Activated CD8-positive, alpha-beta memory T cell treated with anti-CD3 and anti-CD28 coated beads, Interleukin-2, amount 10 ng/mL, durations not matched to agents 7 days and 5 days (primary cell): ENCODE measurements at places on chromosomes 5 and 9.

GRCh38 chr9:137720571-137721110 is 101.8 kb downstream of the EHMT1 start:
- no peak for DNase-seq

DNA sequence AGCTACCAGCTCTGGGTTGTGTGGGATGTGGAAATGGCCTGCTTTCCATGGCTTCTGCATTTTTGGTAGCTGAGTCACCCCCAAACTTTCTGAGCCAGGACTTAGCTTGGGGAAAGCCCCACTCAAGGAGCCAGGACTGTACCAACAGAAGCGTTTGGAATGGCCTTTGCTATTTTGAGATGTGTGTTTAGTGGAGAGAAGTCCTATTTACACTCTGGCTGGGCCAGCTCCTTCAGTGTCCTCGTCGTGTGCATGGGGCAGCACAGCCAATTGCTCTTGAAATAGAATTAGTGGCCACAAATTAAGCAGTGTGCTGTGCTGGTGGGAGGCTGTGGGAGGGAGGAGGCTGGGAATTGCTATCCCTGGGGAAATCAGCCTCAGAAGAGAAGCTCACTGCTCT is 51.6 kb downstream of the ENTREP1 start:
- DNase-seq, result no peak

DNA sequence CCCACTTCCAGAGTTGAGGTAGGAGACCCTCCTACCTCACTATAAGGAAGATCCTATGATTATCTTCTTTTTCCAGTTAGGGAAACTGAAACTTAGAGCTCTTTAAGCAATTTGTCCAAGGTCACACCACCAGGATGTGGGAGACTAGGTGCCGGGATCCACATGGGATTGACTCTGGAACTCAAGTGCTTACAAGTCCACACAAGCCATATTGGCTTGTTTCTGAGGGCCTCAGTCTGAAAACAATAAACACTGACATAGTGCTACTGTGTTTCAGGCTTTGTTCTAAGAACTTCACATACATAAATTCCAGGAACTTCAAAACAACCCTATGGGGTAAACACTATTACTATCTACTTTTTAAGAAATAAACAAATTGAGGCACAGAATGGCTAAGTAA is 481.3 kb downstream of the ZSWIM6 start:
- no peak for DNase-seq

GRCh38 chr5:153498516-153498915 is 8.0 kb downstream of the GRIA1 start:
- no peak for DNase-seq

- no peak for DNase-seq
These were observed 8.6 kb downstream of the C9orf72 start for GRCh38 chr9:27564670-27565069.

- DNase-seq, result no peak
These were observed 291.1 kb upstream of the TUT7 start for GRCh38 chr9:86645303-86645702.

DNA sequence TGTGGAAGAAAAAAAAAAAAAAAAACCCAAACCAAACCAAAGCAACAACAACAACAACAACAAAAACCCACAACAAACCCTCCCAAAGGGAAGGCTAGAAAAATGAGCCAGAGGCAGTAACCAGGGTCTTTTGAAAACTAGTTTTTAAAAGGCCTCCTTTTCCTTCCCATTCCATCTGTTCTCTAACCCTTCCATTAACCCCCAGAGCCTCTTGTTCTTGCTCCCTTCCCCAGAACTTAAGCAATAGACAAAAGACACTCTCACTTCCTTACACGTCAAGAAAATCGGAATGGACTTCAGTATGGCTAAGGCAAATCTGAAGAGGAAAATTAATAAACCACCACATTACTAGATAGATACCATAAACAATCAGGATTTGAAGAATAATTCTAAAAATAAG is 292.8 kb downstream of the ARL15 start:
- DNase-seq, result no peak

DNA sequence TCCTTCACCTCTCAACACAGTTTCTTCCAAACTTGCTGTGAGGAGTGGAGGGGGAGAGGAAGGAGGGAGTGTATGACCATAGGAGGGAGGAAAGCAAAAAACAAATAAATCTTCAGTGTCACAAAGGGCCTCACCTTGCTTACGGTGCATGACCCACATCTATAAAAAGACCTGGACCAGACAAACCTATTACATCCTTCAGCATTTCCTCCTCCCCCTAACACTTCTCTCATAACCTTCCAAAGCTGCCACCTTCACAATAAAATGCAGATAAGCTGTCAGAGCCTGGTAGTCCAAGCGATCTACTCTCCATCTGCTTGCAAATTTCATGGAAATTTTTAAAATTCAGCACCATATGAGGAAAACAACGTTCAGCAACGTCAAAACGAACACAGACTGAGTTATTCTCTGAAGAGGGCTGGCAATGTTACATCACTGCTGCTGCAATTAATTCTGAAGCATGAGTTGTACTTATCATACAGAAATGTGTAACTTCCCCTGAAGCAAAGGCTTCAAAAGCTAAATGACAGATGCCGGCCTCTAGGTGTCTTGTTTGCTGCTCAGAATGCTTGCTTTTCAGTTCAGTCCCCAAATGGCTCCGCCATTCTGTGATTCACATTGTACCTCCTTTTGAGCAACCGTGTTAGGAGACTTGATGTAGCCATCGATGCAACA is 62.9 kb downstream of the EFNA5 start:
- no peak for DNase-seq

- DNase-seq, result no peak
These were observed 662.0 kb downstream of the TLR4 start for GRCh38 chr9:118366228-118366627.

GRCh38 chr9:18173923-18174322 is 300.0 kb upstream of the ADAMTSL1 start:
- DNase-seq, result no peak

GRCh38 chr5:15137414-15137813 is 265.8 kb upstream of the ANKH start:
- no peak for DNase-seq

- no peak for DNase-seq
These were observed 73.1 kb downstream of the HSPA4 start for GRCh38 chr5:133124891-133125290.

DNA sequence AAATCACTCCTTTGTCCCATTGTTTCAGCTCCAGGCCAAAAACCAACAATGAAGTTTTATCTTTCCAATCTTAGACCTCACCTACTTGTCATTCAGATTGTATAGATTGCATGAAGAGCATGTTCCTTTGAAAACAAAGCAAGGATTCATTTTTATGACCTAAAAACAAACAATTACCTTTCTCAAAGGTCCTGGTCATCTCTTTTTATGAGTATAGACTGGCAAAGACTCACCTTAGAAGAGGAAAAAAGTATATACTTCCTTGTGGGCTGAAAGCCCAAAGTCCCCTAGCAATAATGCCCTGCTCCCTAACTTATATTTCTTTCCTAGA is 28.4 kb upstream of the TLE1 start:
- no peak for DNase-seq

DNA sequence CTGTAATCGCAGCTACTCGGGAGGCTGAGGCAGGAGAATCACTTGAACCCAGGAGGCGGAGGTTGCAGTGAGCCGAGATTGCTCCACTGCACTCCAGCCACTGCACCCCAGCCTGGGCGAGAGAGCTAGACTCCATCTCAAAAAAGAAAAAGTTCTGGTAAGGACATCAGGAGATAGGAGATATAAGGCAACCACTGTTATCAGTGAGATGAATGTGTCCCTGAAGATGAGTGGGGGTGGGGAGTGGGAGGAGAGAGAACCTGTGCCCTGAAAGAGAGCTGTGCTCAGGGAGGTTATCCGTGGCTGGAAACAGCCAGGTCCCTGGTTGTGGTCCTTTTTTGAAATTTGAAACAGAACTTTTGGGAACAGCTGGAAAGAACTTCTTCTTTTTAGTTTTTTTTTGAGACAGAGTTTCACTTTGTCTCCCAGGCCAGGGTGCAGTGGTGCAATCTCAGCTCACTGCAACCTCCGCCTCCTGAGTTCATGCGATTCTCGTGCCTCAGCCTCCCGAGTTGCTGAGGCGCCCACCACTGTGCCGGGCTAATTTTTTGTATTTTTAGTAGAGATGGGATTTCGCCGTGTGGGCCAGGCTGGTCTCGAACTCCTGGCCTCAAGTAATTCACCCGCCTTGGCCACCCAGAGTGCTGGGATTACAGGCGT is 2.6 kb downstream of the PTPA start:
- DNase-seq, result no peak

GRCh38 chr5:120405923-120406322 is 58.2 kb upstream of the PRR16 start:
- no peak for DNase-seq

GRCh38 chr5:174599992-174600391 is 124.4 kb upstream of the MSX2 start:
- DNase-seq, result no peak

GRCh38 chr9:131122158-131122557 is 3.2 kb upstream of the NUP214 start:
- DNase-seq, result no peak

GRCh38 chr5:77994943-77995342 is 218.8 kb upstream of the TBCA start:
- no peak for DNase-seq

DNA sequence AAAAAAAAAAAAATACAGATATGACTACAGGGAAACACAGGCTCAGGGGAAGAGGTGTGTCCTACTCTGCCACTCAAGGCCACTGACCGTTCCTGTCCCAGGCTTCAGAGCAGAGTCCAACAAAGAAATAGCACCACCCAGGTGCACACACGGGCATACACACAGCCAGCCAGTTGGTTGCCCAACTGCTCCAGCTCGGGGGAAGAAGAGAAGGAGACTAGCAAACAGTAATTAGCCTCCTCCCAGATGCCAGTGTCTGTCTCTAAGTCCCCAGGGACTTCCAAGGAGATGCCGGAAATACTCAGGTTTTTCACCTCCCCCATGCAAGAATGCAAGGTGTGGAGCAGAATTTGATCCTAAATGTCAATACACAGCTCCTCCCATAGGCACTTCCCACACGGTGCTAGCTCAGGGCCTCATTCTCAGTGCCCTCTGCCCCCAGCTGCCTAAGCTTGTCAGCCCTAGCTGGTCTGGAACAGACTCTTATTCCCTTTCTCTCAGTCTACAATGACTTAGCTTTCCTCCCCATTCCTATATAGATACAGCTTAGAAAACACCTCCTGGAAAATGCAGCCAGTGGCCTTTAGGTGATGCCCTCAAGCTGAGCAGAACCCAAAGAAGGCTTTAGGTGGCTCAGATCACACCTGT is 1.7 kb downstream of the MYORG start:
- no peak for DNase-seq

DNA sequence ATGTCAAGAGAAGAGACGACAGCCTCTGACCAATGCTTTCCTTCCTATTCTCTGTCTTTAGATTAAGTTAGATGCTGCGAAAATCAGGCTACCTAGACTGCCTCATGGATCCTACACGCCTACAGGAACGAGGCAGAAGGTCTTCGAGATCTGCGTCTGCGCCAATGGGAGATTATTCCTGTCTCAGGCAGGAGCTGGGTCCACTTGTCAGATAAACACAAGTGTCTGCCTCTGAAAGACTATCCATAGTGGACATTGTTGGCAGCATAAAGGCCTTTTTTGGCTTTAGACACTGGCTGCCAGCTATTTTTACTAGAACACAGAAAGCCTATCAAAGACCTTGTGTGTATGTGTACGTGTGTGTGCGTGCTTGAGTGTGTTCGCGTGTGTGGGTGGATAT is 90.9 kb upstream of the PPP1R2B start:
- DNase-seq, result no peak

DNA sequence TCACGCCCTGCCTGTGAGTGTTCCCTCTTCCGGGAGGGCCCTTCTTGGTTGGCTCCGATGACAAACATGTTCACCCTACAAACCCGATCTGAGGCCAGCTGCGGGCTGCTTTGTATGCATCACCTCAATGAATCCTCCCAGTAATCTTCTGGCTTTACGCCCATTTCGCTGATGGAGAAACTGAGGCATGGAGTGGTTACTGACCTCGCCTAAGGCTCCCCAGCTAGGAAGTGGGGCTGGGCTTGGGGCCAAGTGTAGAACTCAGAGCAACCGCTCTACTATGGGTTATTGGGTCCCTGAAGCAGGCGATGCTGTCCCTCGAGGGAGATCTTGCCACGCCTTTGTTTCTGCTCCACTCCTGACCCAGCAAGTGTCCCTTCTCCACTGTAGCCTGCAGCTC is 38.2 kb upstream of the RPL26L1 start:
- DNase-seq, result no peak

DNA sequence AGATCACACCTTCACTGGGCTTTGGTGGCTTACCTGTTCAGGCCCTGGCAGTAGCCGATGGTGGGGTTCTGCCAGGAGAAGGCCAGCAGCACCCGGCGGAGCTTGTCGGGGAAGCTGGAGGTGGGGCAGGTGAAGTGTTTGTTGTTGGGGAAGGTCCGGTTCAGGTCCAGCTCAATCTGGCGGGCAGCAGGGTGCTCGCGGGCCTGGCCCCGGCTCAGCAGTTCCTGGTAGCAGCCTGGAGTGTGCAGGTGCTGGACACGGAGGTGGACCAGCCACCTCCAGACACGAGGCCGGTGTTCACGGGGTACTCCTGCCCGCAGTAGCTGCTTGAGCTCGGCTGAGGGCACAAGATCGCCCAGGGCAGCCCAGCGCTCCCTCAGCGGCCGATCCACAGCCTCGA is 16.2 kb upstream of the CORO2A start:
- DNase-seq, result no peak
